Progenitor cell of endocrine pancreas (in vitro differentiated cells): ENCODE measurements at places on chromosomes 6 and 20. TPM values are rescaled to one million over a fixed set of nuclear protein-coding genes. Genes with fewer than 3 reads are reported as not detected.
A peak's percentile ranks its signal among the peaks of the same experiment; 100 is the strongest.

DNA sequence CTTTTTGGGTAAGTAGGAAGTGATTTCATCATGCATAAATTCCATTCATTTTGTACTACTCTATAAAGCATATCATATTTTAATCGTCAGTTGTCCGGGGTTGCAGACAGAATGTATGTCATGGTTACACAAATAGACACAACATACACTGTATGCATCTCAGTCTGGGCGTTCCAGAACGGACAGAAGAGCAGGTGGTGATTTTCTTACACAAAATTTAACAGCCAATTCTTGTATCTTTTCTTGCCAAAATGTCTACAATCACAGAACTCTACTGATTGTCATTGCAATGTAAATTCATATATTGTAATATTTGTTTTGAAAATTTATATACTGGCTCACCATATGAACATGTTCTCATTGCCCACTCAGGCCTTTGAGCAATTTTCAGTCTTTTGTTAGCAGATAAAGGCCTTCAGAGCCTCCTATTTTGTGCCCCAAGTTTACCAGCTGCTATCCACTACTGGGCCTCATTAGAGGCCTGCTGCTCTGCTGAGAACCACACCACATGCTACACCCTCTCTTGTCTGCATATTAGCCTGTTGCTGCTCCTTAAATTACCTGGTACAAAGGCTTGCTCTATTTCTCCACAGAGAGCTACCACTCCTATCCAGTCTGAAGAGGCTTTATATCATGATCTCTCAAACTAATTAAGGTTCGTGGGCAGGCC, 61.5 kb downstream of the PRDM13 start:
- no peak for DNase-seq

GRCh38 chr6:35425284-35425683, 26.9 kb upstream of the FANCE start:
- DNase-seq: no peak

DNA sequence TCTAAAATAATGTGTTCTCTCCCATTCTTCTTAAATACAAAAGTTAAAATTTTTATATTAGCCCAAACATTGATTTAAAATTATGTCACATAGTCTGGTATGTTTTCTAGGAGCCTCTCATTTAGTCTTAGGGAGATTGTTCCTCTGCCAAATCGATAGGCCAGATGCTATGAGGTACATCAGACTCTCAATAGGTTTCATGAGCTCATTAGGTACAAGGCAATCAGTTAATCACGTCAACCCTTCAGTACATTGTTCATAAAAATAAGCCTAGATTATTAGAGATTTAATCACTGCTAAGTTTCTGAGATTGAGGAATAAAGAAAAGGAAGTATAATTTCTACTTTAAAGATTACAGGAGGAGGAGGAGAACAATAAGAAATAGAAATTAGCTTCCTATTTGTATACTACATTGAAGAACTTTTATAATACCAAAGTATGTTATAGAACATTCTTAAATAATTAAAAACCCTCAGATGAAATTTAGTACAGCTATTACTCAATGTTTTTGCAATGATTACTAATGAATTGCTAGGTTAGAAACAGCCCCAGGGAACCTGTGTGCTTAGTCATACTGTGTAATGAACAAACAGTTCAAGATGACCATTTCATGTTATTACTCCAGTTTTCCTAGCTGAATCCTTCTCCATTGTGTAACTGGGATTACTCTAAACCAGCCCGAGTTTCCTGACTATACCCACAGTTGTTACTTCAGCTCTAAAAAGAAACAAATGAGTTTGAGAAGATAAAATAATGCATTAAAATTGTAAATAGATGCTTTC, 117.0 kb downstream of the BMP5 start:
- DNase-seq: no peak

- DNase-seq: no peak
These were observed 3.7 kb upstream of the TXNDC5 start for GRCh38 chr6:7914311-7914710.

GRCh38 chr6:2931055-2931454, 27.9 kb upstream of the SERPINB9 start:
- no peak for DNase-seq

DNA sequence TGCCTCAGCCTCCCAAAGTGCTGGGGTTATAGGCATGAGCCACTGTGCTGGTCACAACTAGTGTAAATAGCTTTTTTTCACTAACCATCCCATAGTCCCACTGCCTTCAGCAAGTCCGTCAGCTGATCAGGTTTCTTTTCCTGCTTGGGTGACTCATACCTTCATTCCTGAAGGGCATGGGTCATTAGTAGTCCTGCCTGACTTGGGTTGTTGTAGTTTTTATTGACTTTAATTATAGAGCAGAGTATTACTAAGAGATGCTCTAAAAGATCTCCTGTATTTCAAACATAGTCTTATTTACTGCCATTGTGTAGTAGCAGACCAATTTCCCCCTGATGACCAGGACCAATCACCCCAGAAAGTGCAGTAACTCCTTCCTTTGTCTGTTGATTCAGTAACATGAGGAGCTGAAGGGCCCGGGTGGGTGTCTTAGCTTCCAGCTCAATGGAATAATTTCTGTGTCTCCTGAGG, 25.8 kb downstream of the HLA-C start:
- DNase-seq: no peak

GRCh38 chr20:59776626-59777330, 156.7 kb downstream of the SYCP2 start:
- no peak for DNase-seq

DNA sequence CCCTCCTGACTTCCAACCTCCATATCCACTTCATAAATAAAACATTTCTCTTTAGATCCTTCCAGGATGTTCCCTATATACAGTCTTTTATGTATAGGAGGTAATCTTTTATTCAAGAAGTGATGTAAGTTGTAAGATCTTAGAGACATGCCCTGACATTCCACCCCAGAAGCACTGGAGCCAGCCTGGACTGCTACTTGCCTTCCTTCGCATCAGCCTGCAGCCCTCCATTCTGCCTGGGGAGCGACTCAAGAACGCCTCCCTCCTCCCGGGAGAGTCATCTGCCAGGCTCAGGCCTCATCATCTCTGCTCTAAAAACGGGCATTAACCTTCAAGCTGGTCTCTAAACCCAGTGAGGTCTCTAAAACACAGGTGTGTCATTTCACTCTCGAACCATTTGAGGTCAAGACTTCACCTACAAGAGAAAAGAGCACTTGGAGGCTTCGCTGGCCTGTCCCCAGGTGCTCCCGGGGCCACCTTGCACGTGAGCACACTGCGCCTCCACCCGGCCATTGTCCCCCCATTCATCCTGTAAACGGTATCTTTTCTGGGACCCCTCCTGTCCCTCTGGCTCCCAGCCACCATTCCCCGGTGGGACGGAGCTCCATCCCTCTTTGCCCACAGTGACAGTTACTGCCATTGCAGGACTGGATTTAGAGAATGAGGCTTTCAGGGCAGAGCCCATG, 107.5 kb upstream of the PDE10A start:
- no peak for DNase-seq

- DNase-seq: no peak
These were observed 58.9 kb downstream of the TMEM200A start for GRCh38 chr6:130424710-130425109.

DNA sequence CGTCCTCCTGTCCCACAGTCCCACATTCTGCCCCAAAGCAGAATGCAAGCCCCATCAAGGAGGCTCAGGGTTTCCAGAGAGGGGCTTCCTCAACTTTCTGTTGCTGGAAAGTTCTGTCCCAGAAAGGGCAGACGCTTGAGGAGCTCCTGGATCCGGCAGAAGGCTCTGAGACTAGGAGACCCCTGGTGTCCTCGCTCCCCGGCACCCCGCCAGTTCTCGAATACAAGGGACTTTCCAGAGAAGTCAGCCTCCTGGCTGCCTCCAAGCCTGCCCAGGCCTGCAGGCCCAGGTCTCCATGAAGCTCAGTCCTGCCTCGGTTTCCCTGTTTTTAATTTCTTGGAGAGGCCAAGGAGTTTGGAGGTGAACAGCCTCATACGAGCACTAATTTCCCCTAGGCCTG, 150.4 kb downstream of the CEBPB start:
- no peak for DNase-seq

DNA sequence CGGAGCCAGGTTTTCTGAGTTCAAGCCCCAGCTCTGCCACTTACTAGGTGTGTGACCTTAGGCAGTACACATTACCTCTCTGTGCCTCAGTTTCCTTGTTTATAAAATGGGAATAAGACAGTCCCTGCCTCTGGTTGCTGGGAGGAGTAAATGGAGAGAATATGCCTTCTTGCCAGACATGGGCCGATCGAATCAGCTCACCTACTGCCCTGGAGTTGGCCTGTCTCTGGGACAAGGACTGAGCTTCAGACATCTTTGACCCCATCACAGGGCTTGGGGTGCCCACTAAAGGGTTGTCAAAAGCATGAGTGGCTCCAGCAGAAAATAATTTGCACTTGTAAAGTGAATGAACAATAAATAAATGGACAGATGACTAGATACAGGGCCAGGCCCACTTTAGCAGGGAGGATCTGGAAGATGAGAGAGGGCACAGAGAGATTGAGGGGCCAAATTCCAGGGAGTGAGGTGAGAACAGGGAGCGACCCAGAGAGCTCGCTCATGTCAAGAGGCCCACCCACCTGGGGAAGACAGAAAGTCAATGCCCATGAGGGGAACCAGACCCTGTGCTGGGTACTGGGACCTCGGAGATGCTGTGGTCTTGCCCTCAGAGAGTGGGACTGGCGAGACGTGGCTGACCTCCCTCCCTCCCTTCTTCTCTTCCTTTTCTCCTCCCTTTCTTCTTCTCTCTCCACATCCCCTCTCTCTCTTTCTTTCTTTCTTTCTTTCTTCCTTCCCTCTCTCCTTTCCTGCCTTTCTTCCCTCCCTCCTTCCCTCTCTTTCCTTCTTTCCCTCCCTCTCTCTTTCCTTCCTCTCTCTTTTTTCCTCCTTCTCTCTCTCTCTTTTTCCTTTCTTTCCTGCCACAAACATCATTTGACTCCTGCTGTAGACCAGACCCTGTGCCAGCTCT, 3.9 kb upstream of the BPIFA2 start:
- DNase-seq: peak; percentile 3

- no peak for DNase-seq
These were observed 159.3 kb upstream of the JARID2 start for GRCh38 chr6:15086348-15087158.

- DNase-seq: no peak
These were observed 175.7 kb downstream of the TBX18 start for GRCh38 chr6:84588697-84589080.

GRCh38 chr6:109081026-109081425, 13.6 kb downstream of the SESN1 start:
- DNase-seq: no peak

GRCh38 chr6:131791476-131791875, 16.3 kb upstream of the ENPP1 start:
- no peak for DNase-seq

- no peak for DNase-seq
These were observed 379.5 kb upstream of the POU3F2 start for GRCh38 chr6:98454809-98455322.

DNA sequence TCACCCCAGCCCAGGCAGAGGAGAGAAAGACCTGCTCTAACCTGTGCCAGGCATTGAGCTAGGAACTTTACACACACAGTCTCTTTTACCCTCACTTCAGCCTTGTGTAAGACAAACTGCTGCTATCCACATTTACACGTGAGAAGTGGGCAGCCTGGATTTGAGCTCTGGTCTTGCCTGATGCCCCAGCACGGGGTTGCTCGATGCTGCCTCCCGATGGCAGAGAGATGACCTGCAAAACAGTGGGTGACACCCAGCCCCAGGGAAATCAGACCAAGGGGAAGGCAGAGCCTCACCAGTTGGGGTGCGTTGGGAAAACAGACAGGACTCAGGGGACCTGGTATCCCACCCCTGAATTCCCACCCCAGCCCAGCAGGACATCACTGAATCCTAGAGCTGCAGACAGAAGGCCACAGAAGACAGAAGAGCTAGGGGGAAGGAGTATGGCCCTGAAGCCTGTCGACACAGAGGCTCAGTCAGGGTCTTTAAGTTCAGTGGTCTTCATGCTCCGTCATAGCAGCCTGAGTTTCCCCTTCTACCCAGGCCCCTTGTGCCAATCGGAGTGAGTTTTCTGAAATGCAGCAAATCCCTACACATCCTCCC, 990 bp downstream of the BPI start:
- DNase-seq: no peak

DNA sequence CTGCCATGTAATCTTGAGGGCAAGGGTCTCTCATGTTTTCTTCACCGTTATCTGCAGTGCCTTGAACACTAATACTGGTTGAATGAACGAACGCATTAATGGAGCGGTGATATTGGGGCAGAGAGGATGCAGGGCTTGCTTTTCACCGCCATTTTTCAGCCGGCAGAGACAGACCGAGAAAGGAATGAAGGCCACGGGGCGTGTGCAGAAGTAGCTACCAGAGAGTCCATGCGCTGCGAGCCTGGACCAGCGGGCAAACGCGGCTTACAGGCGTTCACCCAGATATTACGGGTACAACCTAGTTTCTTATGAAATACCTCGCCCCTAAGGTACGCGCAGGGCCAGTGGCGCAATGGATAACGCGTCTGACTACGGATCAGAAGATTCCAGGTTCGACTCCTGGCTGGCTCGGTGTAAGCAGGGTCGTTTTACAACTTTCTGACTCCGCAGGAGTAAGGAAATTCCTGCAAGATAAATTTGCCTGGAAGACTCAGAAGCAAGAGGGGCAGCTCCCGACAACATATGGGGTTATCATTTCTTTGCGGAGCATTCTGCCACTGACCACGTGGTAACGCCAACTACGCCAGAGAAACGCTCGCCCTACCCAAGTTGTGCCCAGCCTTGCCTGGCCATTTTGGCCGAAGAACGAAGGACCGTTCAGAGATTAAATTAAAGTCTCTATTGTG, 863 bp upstream of the HMGN4 start:
- DNase-seq: peak; percentile 78

- no peak for DNase-seq
These were observed 72.0 kb downstream of the BLOC1S5 start for GRCh38 chr6:7992002-7992815.

ESR1 gene
- not detected in 2 replicates for total RNA-seq

FAM120B gene
- total RNA-seq: 46.2 and 49.3 TPM in 2 replicates

PBX2 gene
- total RNA-seq: 260 and 261 TPM in 2 replicates

DUSP15 gene
- total RNA-seq: 13.2 and 14.9 TPM in 2 replicates

SMLR1 gene
- total RNA-seq: 0.79 and 0.91 TPM in 2 replicates

BLTP3A gene
- 21.5 and 22.0 TPM in 2 replicates for total RNA-seq

ULBP1 gene
- total RNA-seq: 0.60 and 0.64 TPM in 2 replicates

KCNS1 gene
- 0.07 and 0.12 TPM in 2 replicates for total RNA-seq
